Stimulated activated CD8-positive, alpha-beta memory T cell treated with anti-CD3 and anti-CD28 coated beads, Interleukin-4, amount 100 ng/mL, for 1 hour (primary cell): ENCODE measurements at places on chromosomes 5 and 9.
A peak's percentile ranks its signal among the peaks of the same experiment; 100 is the strongest.

DNA sequence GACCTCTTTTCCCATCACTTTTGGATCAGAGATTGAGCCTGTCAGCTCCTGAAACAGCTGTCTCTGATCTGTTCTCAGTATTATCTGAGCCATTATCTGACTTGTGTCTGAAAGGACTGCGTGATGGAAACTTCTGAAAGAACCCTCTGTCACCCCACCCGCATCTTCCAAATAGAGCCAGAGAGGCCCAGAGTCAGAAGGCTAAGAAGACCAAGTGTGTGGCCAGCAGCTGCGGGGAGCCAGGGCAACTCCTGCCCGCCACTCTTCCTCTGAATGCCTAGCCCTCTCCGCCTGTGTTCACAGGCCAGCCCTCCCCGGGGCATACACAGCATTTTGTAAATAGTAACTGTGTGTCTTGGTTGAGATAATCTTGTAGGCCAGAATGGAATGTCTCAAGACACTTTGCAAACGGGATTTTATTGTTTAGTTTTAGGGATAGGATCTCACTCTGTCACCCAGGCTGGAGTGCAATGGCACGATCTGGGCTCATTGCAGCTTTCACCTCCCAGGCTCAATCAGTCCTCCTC lies 92.7 kb downstream of the AOPEP start:
- no peak for DNase-seq

DNA sequence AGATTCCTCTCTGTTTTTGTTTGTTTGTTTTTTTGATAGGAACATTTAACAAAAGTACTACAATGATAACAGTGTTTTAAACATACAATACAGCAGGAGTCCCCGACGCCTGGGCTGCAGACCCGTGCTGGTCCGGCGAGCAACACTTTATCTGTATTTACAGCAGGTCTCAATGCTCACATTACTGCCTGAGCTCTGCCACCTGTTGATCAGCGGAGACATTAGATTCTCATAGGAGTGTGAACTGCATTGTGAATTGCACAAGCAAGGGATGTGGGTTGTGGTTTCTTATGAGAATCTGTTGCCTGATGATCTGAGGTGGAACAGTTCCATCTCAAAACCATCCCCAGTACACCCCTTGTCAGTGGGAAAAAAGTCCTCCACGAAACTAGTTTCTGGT lies 1068.5 kb upstream of the CDH10 start:
- DNase-seq: no peak

DNA sequence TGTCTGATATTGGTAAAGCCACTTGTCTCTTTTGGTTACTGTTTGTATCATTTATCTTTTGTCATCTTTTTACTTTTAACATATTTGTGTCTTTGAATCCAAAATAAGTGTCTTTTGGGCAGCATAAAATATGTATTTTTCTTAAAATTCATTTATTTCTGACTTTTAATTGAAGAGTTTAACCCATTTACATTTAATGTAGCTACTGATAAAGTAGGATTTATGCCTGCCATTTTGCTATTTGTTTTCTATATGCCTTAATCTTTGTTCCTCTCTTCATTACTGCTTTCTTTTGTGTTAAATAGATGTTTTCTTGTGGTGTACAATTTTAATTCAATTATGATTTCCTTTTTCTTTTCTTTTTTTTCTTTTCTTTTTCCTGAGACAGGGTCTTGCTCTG lies 60.9 kb downstream of the ESM1 start:
- DNase-seq: no peak

- no peak for DNase-seq
These were observed 119.8 kb downstream of the TENT4A start for GRCh38 chr5:6832994-6833393.

GRCh38 chr9:137918331-137919094 lies 40.9 kb downstream of the CACNA1B start:
- DNase-seq: no peak

DNA sequence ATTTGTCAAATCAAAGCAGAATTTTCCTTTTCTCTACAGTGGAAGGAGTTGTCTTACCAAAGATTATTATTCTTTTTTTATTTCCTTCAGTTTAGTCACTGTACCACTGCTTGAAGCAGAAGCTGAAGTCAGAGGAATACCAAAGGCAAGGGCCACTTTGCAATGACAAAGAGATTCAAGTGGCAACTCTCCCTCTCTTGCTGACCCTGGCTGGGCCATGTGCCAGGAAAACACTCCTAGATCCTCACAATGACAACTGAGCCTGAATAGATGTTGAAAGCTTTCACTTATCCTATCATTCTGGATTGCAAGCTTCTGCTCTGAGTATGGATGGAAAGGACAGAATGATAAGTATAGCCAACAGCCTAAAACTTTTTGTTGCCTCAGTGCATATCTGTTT lies 618.3 kb downstream of the NR2F1-AS1 start:
- no peak for DNase-seq

GRCh38 chr5:4990017-4990416 lies 150.1 kb upstream of the ADAMTS16 start:
- no peak for DNase-seq

- DNase-seq: no peak
These were observed 208.9 kb downstream of the PAX5 start for GRCh38 chr9:36825179-36825578.

DNA sequence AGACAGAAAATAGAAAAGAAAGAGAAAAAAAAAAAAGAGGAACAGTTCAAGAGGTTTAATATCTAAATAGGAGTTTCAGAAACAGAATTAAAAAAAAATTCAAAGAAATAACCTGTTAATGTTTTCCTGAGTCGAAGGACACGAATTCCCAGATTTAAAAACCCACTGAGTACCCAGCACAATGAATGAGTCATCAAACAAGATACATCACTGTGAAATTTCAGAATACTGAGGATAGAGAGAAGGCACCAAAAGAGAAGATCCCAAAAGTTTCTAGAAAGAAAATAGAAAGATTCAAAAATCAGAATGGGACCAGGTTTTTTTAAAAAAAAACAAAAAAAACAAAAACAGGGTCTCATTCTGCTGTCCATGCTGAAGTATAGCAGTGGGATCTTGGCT lies 8.8 kb downstream of the CDO1 start:
- no peak for DNase-seq

DNA sequence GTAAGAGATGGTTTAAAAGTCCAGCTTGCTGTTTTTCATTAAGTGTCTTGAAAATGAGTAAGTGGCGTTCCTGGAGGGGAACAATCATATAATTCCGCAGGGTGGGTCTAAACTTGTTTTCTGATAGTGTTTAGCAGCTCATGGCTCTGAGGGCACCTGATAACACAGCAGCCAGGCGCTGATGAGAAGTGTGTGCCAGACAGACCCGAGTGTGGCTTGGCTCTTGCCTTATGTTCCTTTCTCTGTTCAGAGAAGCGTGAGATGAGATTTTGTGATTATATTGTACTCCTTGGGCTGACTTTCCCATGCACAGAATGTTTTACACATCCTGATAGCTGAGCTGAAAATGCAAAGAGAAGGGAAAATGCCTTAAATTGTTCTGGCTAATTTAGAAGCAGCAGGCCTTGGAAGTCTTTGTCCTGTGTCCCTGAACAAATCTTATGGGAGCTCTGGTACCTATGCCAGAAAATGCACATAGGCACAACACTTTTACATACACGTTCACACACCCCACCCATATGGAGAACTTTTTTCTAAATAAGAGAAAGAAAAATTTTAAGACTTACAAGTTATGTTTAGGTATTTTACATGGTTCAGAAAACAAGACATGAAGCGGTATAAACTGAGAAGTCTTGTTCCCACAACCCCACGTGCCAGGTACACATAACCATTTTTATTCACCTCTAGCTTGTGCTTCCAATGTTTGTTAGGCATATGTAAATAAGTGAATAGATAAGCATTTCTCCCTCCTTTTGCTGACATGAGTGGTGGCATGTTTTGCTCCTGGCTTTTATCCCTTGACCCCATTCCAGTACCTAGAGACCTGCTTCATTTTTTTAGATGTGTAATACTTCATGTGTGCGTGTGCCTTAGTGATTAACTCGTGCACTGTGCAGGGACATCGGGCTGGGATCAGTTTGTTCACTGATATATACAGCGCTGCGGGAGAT lies 152.2 kb upstream of the OTULINL start:
- no peak for DNase-seq

DNA sequence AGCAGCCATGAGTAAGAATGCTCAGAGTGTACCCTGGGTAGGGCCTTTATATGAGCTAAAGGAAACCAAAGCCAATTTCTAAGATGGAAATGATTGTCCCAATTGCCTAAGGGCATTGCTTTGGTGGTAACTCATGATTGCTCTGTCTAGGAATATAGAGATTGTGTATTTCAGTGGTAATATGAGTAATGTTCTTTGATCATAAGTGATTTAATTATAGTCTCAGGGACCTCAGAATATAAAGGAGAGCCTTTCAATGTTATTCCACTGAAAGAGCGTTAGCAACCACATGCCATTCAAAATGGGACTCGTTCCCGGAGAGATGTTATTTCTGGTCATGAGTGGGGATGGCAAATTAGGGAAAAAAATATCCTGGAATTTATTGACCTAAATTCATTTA lies 340.5 kb downstream of the ARHGEF28 start:
- DNase-seq: no peak

DNA sequence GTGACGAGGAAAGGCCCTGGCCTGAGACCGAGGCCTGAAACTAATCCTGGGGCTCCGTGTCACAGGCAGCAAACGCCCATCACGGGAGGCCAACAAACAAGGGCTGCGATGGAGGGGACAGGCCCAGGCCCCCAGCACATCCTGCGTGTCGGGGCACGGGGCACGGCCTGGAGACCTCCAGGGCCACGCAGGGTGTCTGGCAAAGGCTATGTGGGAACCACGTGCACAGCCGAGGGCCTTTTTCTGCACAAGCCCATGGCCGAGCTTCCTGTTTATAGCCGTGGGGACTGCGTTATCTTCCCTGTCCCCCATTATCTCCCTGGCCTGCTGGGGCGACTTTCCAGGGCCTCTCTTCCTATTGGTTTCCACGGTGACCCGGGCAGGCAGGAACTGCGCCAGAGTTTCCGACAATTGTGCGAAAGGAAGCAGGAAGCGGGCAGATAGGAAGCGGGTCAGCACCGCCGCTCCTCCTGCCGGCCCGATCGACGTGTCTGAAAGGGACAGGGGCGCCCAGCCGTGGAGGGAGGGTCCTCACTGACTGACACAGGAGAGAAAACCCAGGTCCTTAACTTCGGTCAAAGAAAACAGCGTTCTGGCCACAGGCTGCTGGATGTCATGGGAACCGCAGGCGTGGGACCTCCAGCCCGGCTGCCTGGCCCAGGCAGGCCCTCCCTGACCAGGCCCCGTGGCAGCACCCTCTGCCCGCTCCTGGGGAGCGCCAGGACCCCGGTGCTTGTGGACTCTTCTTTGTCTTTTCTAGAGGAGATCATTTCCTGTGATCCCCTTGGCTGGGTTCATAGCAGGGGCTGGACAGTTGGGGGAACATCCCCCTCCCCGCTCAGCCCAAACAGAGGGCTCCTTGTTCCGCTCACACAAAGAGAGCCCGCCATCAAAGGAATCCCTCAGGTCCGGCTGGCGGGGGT lies 29.1 kb upstream of the SEC16A start:
- no peak for DNase-seq

DNA sequence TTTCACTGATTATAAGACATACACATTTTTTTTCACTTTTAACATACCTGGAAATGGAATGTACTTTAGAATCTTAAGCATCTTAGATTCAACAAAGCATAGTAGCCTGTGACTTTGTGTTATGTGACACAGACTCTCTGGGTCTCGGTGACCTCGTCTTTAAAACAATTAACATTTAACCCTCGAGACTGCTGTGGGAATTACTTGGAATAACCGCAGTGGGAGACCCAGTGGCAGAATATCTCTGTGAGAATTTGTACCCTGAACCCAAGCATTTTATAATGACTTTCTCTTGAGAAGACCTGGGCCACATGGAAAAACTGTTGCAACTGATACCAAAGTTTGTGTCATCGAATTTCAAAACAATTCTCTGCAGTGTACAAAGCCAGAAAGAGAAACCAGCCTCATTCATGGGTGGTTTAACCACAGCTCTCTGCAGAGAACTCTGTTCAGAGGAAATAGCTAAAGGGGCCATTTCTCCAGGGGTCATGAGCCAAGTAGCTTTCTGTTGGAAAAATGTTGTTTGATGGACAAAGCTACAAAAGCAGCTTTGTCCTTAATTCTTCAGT lies 10.0 kb upstream of the RETREG1 start:
- DNase-seq: no peak

GRCh38 chr9:78030296-78030552 lies 1.4 kb downstream of the GNAQ start:
- DNase-seq: no peak

- DNase-seq: no peak
These were observed 315.9 kb upstream of the RPS23 start for GRCh38 chr5:82594097-82594496.

DNA sequence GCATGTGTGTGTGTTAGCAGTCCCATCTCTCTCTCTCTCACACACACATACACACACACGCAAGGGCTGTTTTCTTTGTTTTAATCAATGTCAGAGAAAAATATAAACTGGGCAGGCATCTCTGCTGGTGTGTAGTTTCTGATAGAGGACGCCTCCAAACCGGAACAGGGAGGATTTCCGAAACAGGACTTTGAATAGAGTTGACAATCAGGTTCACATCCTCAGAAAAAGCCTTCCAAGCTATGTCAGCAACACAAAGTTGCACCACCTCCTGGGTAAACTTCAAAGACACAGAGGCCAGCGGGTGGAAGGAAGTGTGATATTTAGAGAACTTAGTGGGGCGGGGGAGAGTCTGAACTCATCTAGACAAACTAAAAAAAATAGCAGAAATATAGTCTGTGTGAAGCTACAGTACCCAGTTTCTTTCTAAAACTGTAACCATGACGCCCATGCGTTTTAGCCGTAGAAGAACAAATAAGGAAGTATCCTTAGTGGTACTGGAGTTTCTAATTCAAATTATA lies 1.2 kb downstream of the ST8SIA4 start:
- DNase-seq: peak; percentile 44

DNA sequence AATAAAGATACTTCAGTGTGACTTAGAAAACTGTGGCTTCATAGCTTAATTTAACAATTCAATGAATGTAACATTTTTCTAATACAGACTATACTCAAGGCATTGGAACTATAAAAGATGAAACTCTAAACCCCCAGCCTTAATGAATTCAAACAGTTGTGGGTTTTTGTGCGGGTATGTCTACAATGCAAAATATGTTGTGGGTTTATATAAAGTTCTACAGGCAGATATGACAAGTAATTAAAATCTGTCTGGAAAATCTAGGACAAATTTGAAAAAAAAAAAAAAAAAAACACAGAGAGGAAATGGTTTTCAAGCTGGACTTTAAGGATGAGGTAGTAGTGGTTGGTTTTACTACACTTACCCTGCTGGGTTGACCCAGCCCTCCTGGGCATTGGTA lies 467.5 kb upstream of the TLE4 start:
- no peak for DNase-seq
